ENCODE measurements at places on chromosomes 2 and 18.

GRCh38 chr2:96715658-96716057 lies 24.2 kb downstream of the LMAN2L start:
- peak; percentile 35 for DNase-seq

DNA sequence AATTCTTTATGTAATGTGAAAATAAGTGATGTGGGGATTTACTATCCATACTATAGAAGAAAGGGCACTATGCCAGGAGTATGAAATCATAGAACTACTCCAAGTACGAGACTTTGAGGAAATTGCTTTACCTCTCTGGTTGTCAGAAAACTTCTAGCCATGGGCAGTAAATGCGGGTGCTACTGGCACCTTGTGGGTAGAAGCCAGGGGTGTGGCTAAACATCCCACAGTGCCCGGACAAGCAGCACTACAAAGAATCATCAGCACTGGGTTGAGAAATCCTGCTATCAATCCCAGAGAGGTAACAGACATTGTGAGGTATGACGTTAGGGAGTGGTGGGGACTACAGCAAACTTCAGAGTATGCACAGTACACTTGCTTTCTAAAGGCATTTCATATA lies 453.5 kb upstream of the TNP1 start:
- no peak for DNase-seq

DNA sequence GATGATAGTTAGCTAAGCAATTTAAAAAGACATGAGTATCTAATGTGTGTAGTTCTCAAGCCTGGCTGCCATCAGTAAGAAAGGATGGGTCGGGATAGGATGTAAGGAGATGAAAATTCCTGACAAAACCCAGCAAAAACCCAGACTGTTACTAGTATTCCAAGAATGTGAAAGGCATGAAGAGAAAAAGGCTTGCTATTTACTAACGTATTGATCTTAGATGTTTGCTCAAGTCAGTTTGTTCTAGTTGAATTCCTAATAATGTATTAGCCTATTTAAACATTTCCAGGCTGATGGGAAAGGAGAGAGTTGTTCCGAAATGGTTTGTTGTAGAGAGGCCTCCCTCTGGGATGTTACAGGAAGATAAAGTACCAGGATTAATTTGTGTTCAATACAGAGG lies 88.2 kb downstream of the ZNF532 start:
- no peak for DNase-seq

GRCh38 chr2:140183056-140183765 lies 1403.0 kb upstream of the NXPH2 start:
- DNase-seq: no peak

DNA sequence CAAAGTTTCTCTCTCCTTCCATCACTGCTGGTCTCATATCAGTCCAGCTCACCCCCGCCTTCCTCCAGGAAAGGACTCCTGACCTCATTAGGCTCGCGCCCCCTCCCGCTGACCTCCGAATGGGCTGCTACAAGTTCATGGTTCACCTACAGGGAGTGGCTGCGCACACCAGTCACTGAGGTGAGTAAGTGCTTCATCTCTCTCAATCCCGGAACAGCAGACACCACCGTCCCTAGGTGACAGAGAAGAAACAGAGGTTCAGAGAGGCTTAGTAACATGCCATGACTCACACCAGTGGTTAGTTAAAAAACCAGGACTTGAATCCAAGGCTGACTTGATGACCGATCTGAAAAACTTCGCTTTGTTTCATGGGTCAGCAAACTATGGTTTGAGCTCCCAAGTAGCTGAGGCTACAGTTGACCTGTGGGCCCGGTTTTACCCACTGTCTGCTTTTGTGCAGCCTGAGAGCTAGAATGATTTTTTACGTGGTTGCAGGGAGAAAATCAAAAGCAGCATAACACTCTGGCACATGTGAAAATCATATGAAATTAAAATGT lies 42.0 kb downstream of the ZFP36L2 start:
- DNase-seq: no peak

- DNase-seq: peak; percentile 88
These were observed 35.5 kb upstream of the PTMA start for GRCh38 chr2:231672617-231673347.

- no peak for DNase-seq
These were observed 171.8 kb downstream of the LRP1B start for GRCh38 chr2:141959016-141959415.

- no peak for DNase-seq
These were observed 199.8 kb downstream of the DPP10 start for GRCh38 chr2:114642166-114642770.

DNA sequence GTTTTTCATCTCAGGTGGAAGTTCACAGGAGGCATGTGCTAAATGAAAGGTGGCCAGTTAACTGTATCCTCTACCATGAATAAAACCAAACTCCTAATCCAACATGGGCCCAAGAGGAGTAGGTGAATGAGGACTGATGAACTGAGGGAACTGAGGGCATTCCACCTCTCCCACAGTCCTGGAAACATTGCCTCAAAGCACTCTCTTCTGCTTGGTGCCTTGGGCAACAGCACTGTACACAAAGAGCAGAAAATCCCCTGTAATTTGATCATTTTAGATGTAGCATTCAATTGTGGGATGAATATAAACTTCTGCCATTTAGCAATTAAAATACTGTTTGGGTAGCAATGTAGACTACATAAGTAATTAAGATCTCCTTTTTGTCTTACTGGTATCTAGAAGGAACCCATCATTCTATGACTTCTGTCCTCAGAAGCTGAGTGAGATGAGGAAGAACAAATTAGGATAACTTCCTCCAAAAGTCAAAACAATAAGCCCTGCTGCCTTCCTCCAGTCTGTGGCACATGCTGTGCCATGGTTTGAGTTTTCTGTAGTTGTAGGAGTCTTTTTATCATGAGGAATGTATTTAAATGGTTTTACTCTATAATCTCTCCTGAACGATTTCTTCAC lies 86.7 kb upstream of the ZEB2 start:
- no peak for DNase-seq

DNA sequence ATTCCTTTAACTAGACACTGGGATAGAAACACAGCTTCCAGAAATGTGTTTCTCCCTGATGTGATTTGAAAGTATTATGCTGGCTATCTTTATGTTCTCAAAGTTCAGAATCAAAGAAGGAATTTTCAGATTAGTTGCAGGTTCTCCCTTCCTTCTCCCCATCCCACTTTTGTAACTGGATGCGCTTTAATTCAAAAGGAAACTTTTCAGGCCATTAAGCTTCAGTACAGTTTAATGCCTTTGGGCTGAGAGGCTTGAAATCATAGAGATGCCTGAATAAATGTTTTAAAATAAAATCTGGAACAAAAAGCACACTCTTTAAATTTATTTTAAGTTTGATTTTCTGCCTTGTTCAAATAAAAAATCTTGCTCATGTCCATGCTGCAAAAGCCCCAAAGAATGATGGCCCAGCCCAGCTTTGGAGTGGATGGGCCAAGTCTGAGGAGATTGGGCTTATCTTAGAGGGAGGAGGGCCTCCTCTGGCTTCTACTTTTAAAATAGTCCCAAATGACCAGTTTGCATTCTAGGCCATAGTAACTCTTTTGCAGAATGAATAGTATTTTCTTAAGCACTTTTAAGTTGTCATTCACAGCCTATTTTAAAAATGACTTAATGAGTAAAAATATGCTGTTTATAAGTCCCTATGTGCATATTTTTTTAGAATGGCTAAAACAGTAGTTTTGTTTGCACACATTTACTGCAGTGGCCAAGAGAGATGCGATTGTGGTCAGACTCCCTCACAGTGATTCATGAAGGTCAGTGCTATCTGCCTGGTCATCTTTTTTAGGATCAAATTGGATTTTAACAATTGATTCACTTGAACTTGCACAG lies 129.2 kb downstream of the MTX2 start:
- DNase-seq: no peak

GRCh38 chr2:218275371-218276072 lies 5.2 kb downstream of the PNKD start:
- no peak for DNase-seq

DNA sequence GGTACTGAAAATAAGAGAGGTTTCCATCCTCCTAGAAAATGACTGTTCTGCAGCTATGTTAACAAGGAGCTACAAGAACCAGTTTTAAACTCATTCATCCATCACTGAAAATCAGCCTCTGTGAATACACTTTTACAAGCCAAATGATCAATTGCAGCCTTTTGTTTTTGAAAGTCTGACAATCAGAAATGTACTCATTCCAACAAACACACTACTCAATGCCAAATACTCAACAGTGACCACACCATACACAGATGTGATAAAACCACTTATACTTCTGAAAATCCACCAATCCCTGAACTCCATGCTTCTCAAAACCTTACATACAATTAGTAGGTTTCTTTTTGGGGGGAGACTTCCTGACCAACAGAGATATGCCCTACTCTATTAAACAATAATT lies 663.9 kb upstream of the CHAC2 start:
- no peak for DNase-seq

DNA sequence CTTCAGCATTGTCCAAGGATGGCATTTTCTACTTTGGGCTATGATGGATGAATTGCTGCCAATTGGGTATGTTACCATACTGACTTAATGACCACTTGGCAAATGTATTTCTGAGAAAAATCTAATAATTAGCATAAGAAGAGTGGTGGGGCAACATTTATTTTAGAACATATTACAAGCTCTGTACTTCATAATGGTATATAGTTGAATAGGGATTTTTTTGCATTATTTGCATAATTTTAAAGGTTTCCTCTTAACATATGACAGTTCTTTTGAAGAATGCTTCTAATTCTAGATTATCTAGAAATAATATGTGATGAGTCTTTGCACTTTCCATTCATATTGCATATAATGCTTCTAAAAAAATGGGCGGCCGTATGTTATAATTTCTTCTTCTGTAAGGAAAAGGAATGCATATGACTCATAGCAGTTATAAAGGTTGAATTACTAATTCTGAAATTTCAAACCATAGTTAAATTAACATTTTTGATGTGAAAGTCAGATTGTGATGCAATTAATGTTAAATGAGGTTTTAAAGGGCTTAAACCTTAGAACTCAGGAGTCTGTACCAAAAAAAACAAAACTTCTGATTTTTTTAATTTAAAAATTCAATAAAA lies 1652.3 kb upstream of the SLC39A10 start:
- no peak for DNase-seq

GRCh38 chr2:220147161-220148038 lies 520.0 kb downstream of the SLC4A3 start:
- no peak for DNase-seq

DNA sequence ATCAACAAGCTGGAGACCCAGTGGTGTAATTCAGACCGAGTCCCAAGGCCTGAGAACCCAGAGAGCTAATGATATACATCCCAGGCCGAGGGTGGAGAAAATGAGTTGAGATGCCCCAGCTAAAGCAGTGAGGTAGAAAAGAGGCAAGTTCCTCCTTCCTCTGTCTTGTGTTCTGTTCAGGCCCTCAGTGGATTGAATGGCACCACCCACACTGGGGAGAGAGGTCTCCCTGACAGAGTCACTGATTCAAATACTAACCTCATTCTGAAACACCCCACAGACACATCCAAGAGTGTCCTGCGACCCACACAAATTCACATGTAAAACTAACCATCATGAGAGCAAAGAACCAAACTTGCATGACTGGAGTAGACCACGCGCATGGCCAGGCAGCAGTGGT lies 215.3 kb downstream of the ANAPC1 start:
- DNase-seq: no peak

GRCh38 chr2:109613922-109614714 lies at the start of the genes SEPTIN10 and SOWAHC:
Gene SEPTIN10 (minus strand): TSS chr2:109613966. CDS start chr2:109613827, 139 bp downstream.
Gene SOWAHC (plus strand): TSS chr2:109614364. CDS start chr2:109614490, 126 bp downstream.
- peak; percentile 87 for DNase-seq
